Vagina (tissue), 2 donors: ENCODE measurements at places on chromosomes 5 and 9.

- DNase-seq = no peak
Measured at GRCh38 chr5:10509575-10509974, 54.3 kb upstream of the ANKRD33B start.

DNA sequence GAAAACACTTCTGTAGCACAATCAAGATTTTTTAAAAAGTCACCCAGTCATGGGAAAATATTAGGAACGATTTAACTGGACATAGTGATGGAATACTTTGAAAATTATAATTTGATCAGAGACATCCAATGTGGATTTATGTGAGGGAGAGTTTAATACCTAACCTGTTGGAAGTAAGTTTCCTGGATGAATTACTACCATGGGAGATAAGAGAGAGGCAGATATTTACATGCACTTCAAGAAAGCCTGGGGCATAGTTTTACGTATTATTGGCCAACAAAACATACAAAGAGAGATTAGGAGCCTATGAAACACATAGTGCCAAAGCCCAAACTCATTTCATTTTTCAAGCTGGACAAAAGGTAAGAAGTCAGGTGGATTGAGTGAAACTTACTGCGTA, 336.8 kb downstream of the SLIT3 start:
- no peak for DNase-seq

DNA sequence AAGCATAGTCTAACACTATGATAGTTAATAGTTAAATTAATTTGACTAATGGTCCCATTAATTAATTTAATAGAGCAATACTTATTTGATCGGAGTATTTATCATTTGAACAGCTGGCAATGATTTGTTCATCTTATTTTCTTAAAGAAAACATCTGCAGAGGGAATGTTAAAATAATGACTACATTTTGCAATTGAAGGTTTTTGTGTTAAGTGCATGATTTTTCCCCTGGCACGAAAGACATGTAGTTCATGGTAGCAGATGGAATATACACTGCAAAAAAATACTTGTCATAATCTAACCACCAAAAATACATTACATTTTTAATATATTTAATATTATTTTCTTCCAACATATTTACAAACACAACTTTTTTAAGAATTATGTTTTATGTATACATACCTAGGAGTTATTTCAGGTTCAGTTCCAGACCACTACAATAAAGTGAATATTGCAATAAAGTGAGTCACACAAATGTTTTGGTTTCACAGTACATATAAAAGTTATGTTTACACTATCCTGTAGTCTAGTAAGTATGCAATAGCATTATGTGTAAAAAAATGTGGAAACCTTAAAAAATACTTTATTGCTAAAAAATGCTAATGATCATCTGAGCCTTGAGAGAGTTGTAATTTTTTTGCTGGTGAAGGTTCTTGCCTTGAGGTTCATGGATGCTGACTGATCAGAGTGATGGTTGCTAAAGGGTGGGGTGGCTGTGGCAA, 292.6 kb upstream of the DAB2 start:
- DNase-seq = no peak

DNA sequence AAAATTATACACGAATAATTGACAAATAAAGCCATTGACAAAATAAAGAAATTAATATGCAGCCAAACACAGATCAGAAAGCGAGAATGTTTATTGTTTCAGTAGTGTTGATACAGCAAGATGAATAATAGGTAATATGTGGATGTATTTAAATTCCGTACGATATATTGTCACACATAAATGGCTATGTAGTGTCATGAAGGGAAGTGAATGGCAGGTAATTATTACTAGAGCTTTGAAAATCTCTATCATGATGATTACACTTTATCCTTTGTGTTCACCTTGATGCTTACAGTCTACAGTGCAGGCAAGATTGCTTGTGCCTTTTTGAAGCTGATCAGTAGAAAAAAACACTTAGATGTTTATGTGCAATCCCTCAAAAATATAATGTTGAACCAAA, 23.3 kb upstream of the CDH10 start:
- no peak for DNase-seq

GRCh38 chr9:89952401-89952800, 347.6 kb downstream of the GADD45G start:
- DNase-seq = no peak

- DNase-seq = no peak
Measured at GRCh38 chr5:163841-164240, 27.5 kb upstream of the LRRC14B start.

GRCh38 chr5:92562065-92562464, 1019.0 kb downstream of the NR2F1-AS1 start:
- no peak for DNase-seq
